Activated T-helper 1 cell treated with anti-CD3 and anti-CD28 coated beads, Interleukin-2, amount 50 U/mL, for 16 hours (primary cell): ENCODE measurements at places on chromosomes 2 and 18.

- DNase-seq = no peak
Measured at GRCh38 chr2:46915281-46915810, at the start of gene MCFD2. MCFD2 (minus strand) TSS chr2:46915806; CDS start chr2:46909171, 6,635 bp downstream.

DNA sequence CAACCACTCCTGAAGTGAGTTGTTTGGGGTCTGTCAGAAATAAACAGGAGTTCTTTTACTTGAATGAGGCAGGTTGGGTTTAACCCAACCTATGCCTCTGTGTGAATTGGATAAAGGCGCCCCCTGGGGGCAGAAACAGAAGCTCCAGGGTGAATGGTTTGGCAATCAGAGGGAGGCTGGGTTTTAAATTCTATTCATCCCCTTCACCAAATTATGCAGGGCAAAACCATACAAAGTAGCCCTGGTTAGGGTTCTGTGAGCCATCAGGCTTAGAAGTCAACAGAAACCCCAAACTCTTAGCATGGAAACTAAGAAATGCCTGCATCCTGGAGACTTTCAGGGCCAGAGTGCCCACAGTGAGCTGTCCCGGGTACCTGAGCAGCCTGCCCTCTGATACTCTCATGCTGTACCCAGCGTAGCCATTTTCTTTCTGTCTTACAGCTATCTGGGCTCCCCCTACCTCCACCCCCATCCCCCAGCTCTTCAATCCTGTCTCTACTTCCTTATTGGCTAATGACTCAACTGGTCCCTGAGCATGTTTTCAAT lies 241.5 kb downstream of the ICOS start:
- peak; percentile 34 for DNase-seq

- no peak for DNase-seq
Measured at GRCh38 chr2:42029171-42029570, 18.6 kb upstream of the PKDCC start.

DNA sequence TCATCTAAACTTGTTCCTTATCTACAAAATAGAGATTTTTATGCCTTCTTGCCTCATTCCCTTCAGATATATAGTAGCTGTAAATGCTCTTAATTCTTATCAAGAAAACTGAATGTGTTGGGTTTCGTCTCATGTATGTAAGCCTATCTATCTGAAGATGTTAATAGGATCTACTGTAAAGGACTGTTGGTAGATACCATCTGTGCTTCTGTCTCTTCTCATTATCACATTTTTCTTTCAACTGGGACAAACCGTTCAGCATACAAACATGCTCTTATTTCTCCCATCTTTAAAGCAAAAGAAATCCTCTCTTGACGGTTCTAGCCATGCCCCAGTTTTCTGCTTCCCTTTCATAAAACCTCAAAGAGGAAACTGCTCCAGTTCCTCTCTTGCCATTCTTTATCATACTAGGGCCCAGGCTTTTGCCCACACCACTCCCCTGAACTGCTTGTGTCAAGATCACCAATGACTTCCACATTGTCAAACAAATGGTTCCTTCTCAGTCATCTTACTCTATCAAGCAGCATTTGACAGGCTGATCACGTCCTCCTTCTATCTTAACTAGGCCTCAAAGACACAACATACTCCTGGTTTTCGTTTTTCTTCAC lies 88.7 kb downstream of the ARHGEF33 start:
- DNase-seq = no peak

GRCh38 chr2:177272765-177273164 lies 8.2 kb upstream of the NFE2L2 start:
- no peak for DNase-seq

GRCh38 chr2:170530284-170530745 lies 184.8 kb upstream of the SP5 start:
- no peak for DNase-seq

DNA sequence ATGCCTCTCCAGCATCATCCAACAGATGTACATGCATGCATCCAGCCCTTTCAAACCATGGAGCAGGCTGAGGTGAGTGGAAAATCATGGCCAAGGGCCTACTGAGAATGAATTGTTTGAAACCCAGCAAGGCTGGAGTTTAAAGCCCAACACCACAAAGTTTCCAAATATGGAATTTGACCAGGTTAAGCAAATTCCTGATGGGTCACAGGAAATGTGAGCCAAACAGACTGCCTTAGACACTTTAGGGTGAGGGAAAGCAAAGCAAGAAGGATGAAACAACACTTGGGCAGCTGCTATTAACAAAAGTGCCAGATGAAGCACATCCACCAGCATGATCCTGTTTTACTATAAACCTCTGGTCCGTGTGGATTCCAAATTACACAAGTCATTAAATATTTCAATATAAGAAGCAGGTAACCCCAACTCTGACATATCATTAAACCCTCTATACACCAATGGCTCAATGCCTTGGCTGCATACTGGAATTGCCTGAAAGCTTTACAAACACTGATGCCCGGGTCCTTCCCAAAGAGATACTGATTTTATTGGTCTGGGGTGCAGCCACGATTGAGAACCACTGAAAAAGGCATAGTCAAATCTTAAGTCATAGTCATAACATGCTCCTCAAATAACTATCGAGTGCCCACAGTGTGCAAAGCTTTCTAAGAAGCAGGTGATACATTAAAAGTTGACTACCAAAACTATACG lies 9.1 kb downstream of the KLF7 start:
- DNase-seq = no peak

DNA sequence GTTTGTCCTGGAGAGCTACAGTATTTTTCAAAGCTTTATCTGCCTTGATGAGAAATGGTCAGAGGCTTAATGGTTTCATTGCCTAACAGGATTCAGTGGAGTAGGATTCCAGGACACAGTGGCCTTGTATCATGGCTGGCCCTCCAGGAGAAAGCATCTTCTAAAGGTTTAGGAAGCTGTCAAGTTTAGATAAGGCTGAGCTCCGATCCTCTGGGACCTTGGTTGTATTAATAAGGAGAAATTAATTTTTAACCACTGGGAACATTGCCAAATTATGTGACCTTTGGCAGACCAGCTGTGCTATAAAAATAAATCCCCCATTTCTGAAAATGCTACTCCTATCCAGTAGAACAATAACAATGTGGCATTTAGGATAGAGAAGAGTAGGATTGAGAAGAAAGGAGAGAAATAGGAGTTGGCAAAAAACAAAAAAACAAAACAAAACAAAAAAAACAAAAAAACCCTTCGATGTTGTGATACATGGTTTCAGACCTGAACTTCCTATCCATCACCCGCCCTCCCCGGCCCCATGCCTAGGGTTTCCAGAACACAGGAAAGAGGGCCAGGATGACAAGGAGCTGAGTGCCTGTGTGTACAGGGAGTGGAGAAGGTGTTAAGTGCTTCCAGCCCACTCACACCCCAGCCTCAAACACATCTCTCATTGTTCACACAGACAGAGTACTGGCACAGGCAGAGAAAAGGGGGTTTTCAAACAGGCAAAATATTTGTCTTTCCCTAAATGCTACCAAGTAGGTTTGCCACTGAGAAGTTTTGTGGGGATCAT lies 6.3 kb downstream of the NRP2 start:
- no peak for DNase-seq

DNA sequence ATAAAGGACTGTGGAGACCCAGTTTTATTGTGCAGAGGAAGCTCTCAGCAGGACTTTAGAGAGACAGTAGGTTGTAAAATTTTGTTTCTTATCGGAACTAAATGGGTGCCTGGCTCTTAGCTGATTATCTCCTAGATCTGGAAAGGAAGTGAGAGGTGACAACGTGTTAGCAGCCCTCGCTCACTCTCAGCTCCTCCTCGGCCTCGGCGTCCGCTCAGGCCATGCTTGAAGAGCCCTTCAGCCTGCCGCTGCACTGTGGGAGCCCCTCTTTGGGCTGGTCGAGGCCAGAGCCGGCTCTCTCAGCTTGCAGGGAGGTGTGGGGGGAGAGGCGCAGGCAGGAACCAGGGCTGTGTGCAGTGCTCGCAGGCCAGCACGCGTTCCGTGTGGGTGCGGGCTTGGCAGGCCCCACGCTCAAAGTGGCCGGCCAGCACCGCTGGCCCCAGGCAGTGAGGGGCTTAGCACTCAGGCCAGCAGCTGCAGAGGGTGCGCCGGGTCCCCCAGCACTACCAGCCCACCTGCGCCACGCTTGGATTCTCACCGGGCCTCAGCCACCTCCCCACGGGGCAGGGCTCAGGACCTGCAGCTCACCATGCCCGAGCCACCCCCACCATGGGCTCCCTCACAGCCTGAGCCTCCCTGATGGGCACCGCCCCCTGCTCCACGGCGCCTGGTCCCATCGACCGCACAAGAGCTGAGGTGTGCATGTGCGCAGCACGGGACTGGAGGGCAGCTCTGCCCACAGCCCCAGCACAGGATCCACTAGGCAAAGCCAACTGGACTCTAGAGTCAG lies 4.6 kb upstream of the MFF start:
- no peak for DNase-seq

DNA sequence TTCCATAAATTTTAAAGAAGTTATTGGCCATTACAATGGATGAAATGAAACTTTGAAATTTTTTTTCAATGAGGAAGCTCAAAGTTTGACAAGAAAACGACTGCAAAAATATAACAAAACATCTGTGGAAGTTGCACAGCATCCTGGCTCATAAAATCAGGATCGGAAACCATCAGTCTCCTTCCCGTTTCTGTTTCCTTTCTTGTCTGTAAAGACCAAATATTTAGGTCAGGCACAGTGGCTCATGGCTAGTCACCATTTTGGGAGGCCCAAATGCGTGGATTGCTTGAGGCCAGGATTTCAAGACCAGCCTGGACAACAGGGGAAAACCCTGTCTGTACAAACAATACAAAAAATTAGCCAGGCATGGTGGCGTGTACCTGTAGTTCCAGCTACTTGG lies 27.6 kb upstream of the SSB start:
- no peak for DNase-seq

DNA sequence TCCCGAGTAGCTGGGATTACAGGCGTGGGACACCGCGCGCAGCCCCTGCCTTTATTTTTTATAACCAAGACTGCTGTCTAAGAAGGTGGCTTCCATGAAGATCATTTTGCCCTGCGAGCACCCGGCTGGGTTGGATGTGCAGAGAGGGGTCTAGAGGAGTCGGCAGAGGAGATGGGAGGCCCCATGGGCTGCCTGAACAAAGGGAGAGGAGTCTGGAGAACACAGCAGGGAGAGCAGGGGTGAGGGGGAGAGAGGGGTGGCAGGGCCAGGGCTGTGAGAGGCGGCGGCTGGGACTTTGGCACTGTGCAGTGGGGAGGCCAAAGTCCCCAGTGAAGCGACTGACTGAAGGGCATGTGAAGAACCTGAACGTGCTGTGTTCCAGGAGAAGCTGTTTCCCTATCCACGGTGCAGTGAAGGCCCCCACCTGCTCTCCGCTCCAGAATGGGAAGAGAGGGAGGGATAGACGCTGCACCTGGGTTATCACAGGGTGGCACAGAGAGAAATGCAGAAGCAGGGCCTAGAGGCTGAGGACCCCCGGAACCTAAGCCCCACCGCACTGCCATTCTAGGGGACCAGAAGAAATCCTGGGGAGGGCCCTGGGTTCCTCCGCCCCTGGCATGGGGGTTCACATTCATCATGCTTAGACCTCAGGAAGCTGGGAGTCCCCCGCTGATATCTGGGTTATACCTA lies 24.8 kb upstream of the FOSL2 start:
- DNase-seq = no peak

GRCh38 chr2:62215306-62216064 lies 19.6 kb downstream of the B3GNT2 start:
- no peak for DNase-seq

- no peak for DNase-seq
Measured at GRCh38 chr2:235511751-235512698, 18.2 kb downstream of the AGAP1 start.

DNA sequence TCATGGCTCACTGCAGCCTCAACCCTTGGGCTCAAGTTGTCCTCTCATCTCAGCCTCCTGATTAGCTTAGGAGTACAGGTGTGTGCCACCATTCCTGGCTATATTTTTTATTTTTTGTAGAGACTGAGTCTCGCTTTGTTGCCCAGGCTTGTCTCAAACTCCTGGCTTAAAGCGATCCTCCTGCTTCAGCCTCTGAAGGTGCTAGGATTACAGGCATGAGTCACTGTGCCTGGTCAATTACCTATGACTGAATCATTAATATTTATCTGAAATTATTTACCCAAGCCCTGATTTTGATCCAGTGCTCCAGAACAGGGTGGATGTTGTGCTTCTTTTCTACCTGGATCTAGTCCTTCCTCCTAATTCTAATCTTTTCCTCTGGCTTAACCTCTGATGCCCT lies 87.8 kb downstream of the MAP2 start:
- DNase-seq = no peak

- DNase-seq = no peak
Measured at GRCh38 chr2:42371611-42372473, 10.8 kb upstream of the COX7A2L start.

- no peak for DNase-seq
Measured at GRCh38 chr18:66615176-66615575, 11.3 kb upstream of the CDH19 start.

DNA sequence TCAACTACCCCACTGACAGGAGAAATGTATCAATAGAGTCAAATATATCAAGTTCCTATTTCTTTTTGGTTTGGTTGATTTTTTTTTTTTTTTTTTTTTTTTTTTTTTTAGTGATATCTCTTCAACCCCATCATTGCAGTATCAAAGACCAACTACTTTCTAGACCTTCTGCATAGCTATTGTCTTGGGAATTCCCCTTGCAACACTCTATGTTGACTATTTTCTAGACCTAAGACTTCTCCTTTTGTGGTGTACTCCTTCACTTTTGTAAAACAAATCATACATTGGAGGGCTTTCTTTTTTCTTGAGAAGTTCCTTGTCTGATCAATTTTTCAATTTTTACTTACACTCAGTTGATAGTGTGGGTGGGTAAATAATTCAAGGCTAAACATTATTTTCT lies 46.5 kb upstream of the NR4A2 start:
- DNase-seq = no peak

DNA sequence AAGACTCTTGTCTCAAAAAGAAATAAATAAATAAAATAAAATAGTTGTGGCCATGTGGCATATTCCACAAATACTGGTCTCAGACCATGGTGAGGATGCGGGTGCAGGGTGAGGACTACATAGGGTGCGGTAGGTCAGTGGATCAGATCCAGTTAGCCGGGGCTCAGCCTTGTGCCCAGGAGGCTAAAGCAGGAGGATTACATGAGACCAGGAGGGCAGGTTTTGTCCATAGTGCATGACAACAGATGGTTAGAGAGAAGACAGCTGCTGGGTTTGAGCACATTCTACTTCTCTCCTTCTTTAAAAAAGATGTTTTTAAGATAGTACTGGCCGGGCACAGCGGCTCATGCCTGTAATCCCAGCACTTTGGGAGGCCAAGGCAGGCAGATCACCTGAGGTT lies 12.8 kb upstream of the PSD4 start:
- no peak for DNase-seq

- DNase-seq = no peak
Measured at GRCh38 chr2:25375989-25376545, 34.3 kb upstream of the DNMT3A start.

- DNase-seq = no peak
Measured at GRCh38 chr2:182148344-182148743, 162.7 kb downstream of the PPP1R1C start.

DNA sequence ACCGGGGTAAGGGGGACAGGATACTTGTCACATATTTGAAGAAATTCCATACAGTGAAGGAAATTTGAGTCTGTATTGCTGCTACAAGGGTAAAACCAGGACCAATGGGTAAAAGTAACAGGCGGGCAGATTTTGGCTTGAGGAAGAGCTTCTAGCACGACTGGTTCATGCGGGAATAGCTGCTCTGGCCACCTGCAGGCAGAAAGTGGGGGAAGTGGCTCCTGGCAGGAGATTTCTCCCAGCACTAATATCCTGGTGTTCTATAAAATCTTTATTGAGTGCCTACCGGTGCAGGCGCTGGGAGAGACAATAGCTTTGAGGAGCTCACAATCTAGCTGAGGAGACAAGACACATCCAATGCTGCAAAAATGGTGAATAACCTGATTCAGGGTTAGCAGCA lies 198.5 kb downstream of the LOXHD1 start:
- DNase-seq = no peak
